ENCODE measurements at places on chromosomes 12 and 14.

GRCh38 chr12:106867651-106868050, 88.1 kb upstream of the TMEM263 start:
- no peak for DNase-seq
- no peak overlapping the region for H3K4me3 ChIP-seq
- no peak overlapping the region for H3K27ac ChIP-seq
- no peaks in the 10 kb centered on the region for H3K27me3 ChIP-seq

GRCh38 chr14:34376649-34377267, 85.3 kb downstream of the SPTSSA start:
- DNase-seq = no peak
- no peaks in the 10 kb centered on the region for H3K27me3 ChIP-seq
- H3K4me3 ChIP-seq = no peak overlapping the region
- no peak overlapping the region for H3K27ac ChIP-seq
- H3K36me3 ChIP-seq = no peaks in the 10 kb centered on the region

GRCh38 chr14:99158150-99158549, 113.8 kb downstream of the BCL11B start:
- H3K27me3 ChIP-seq = no peaks in the 10 kb centered on the region
- peaks cover 15% of the 10 kb centered on the region for H3K4me1 ChIP-seq
- H3K4me3 ChIP-seq = no peak overlapping the region
- H3K27ac ChIP-seq = no peak overlapping the region

DNA sequence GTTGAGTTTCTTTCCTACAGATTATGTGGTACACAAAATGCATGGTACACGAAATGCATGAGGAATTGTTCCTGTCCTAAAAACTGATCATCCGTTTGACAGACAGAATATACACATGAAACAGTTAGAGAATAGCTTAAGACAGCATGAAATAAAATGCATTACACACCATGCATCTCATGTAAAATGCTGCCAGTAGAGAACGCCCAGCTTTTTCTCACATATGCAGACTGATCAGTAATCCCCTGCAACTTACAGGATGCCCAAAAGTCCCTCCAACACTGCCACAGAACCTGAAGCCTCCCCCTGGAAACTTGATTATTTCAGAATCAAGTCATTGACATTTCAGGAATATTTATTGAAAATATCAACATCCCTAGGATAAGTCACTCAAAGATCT, 24.0 kb downstream of the IFNG start:
- no peak overlapping the region for H3K4me3 ChIP-seq
- H3K27ac ChIP-seq = no peak overlapping the region
- no peaks in the 10 kb centered on the region for H3K36me3 ChIP-seq

GRCh38 chr14:30221546-30221945, 293.9 kb upstream of the PRKD1 start:
- no peak overlapping the region for H3K4me3 ChIP-seq
- H3K27me3 ChIP-seq = peaks cover 38% of the 10 kb centered on the region
